Stimulated activated CD4-positive, alpha-beta T cell treated with anti-CD3 and anti-CD28 coated beads, Interleukin-1b, Interleukin-23, amount 100 ng/mL, for 48 hours (primary cell): ENCODE measurements at places on chromosomes 7 and 10.
A peak's percentile ranks its signal among the peaks of the same experiment; 100 is the strongest.

DNA sequence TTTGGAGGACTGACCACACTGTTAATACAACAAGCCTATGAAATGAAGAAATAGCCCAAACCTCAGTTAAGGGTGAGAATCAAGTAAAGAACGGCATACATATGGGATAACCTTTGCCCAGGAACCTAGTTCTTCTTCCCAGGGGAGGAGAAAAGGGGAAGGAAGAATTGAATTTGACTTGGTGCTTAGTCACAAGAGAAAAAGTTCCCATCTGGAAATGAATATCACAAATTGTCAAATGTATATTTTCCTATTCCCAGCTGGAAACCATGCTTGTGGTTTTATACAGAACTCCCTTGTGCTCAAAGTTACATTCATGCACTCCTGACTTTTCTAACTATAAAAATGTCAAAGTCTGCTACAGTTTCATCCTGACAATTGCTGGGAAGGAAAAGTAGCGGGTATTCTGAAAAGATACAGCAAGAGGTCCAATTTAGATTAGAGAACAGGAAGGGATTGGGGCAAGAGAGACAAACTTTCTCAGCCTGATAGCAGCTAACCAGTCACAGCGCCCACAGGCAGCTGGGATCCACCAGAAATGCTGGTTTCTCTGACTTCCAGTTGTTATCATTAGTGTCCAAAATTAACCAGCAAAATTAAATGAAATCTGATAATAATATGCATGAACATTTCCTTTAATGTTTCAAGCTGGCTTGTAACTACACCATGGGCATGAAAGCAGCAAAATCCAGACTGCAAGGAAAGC lies 18.6 kb upstream of the GSAP start:
- no peak for DNase-seq

DNA sequence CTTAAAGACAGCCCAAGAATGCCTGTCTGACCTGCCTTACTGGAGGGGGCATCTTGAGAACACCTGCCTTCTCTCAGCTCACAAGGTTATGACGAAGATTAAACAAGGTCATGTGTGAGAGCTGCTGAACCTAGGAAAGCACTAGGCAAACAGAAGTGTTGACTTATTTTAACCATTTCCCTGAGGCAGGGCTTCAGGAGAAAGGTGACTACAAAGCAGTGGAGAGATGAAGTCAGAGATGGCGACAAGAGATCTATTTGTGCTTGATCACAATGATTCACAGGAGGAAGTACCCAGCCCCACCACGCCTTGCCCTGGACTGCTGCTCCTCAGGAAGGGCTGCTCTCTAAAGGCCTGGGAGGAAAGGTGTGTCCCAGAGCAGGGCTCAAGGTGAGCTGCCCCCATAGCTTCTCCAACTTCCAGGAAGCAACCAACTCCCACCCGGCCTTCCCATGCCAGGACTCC lies 27.8 kb downstream of the STN1 start:
- DNase-seq = peak; percentile 46

- peak; percentile 96 for DNase-seq
Measured at GRCh38 chr7:120950539-120951308, at the start of gene ING3. ING3 (plus strand) TSS chr7:120950777; CDS start chr7:120950897, 120 bp downstream.

- no peak for DNase-seq
Measured at GRCh38 chr10:109205929-109206585, 717.3 kb downstream of the XPNPEP1 start.

DNA sequence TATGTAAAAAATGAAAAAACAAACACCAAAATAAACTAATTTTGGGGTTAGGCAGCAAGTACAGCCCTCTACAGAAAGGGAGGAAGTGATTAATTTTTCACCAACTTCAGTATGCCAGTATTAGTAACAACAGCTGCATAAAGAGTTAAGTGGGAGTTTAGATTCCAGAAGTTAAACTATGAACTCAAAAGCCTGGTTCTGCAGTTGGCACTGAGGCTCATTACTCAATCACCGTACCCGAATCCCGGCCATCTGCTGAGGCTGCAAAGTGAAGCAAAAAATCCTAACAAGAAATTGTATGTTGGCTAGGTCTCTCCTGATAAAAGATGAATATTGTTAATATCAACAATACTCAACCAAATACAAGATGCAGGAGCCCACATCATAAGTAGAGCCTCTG lies 4.0 kb downstream of the NUDT5 start:
- DNase-seq = no peak

DNA sequence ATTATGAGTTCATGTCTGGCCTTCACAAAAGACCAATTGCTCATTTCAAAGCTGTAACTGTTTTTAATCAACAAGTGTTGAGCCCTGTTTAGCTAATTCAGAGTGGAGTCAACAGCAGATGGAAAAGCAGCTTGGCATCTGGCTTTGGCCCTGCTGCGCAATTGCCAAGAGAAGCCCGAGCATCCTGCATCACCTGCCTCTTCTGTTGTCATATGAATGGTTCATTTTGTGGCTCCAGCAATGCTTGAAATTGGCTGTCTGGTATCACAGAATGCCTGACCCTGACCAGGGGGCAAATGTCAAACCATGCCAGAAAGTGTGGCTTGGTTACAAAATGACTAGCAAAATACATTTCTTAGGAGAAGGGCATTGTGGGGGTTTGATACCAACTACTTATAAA lies 296.5 kb upstream of the PHF14 start:
- no peak for DNase-seq

DNA sequence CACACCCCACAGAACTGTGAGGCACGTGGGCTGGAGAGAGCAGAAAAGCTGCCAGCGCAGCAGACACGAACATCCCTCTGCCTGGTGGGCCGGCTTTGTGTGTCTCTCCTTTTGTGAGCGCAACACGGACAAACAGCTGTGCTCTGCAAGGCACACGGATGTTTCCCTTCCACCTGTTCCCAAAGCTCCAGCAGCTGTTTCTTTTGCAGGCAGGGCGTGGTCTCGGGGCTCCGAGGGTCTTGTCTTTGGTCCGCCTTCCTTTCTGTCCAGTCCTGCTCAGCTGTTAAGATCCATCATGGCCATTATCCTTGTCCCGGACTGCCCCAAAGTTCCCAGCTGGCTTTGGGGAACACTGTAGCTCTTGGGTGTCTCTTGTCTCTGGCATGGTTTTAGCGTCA lies 32.7 kb upstream of the SH2B2 start:
- no peak for DNase-seq

- DNase-seq = no peak
Measured at GRCh38 chr10:4914213-4914850, 48.9 kb upstream of the AKR1C1 start.

- no peak for DNase-seq
Measured at GRCh38 chr10:42963312-42963711, 113.6 kb upstream of the RET start.

- DNase-seq = no peak
Measured at GRCh38 chr7:41045556-41046123, 657.2 kb downstream of the INHBA start.

DNA sequence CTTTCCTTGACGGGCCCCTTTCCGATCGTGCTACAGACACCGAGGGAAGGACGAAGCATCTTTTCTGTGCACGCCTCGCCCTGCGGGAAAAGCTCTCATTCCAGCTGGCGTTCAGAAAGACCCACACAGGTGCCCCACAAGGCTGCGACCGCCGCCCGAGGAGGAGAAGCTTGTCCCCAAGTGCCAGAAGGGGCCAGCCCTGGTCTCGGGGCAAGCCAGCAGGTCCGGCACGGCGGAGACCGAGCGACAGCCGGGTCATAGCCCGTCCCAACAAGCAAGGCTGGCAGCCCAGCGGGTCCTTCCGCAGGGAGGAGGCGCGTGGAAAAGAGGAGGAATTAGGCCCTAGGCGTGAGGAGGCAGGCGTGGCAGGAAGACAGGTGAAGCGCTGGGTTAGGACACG lies 62.7 kb downstream of the TNRC18 start:
- no peak for DNase-seq

GRCh38 chr7:140048138-140048537 lies 14.6 kb downstream of the PARP12 start:
- DNase-seq = no peak

GRCh38 chr7:85695041-85695440 lies 508.2 kb upstream of the SEMA3D start:
- DNase-seq = no peak

- no peak for DNase-seq
Measured at GRCh38 chr10:93859049-93859655, 34.6 kb upstream of the SLC35G1 start.

DNA sequence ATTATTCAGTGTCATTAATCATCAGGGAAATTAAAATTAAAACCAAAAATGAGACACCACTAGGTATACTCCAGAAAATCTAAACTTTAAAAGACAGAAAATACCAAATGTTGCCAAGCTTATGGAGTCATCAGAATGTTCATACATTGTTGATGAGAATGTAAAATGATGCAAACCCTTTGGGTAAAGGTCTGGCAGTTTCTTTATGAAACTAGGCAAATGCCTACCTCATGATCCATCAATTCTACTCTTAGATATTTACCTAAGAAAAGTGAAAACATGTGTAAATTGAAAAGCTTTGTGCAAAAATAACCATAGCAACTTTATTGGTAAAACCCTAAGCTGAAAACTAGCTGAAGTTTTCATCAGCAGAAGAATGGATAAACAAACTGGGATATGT lies 329.5 kb upstream of the MEOX2 start:
- no peak for DNase-seq

GRCh38 chr10:121339114-121339513 lies 259.1 kb downstream of the FGFR2 start:
- DNase-seq = no peak

DNA sequence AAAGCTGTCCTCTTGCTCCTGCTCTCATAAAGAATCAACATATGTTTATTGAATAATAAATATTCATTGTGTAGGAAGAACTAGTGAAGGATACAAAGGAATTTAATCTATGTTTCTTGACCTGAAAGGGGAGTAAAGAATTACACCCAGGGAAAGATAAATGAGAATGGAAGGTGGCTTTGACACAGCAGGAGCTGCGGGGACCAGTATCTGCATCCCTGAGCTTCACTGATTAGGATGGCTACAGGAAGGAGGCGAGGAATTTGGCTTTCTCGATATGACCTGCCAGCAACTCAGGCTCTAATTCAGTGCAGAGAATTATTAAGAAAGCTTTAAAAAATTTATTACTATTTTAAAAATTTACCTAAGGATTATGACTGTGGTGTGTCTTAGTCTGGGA lies 194.6 kb downstream of the SEC23IP start:
- no peak for DNase-seq
